ENCODE measurements at places on chromosomes 7 and 10.

DNA sequence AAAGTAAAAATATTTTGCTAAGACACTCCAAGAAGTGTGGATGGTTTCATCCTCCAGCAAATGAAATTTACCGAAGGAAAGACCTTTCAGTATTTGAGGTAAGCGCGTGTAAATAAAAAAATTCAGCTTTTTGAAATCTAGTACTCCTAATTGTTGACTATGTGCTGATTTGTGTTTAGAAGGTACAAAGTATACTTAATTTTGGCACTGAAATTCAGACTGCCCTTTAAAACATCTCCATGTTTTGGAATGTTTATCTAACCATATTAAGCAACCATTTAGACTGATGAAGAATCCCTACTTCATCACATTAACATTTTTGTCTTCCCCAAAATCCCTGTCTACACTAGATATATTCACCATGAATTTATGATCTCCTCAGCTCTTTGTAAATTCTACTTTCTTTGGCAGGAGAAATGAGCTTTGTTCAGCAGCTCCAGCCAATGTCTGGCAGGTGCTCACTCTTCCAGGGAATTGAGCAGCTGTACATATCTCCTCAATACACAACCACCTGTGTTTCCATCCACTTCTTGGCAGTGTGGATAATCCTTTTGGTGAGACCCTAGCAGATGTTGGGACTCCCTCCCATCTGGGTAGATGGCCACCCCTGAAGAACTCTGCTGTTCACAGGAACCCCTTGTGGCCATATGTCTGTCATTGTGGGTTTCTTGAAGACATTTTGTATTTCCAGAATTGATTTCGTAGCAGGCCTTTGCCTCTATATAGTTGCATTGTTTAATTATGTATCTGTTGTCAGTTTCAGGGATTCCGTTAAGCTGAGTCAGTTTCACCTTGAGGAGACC lies 129.4 kb upstream of the SAMD8 start:
- no peak for DNase-seq

GRCh38 chr7:80521809-80522208 lies 9.9 kb upstream of the GNAT3 start:
- DNase-seq: no peak

DNA sequence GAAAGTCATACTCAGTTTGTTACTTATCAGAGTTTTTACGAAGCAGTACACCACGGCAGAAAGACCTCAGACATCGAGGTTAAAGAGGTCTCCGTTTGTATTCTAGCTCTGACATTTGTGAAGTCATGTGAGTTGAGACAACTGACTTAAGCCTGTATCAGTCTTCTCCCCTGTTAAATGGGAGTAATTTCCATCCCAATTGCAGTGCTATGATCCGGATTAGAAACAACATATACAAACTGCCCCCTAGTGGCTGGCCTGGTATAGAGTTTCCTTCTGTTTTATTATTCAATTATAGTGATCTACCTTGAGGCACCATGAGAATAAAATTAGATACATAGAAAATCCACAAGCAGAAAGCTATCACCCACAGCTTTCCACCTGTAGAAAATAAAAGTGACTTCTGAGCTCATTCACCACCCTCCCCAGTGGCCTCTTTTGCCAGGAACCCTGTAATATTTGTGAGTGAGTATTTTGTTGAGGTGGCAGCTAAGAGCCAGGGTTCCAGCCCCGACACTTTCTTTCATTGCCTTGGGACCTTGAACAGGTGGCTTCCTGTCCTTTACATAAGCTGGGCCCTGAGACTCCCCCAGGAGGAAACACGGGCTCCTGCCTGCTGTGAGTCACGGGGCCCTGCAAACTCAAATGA lies 607.2 kb upstream of the MGMT start:
- DNase-seq: no peak

GRCh38 chr10:75838486-75838885 lies 407.1 kb downstream of the LRMDA start:
- no peak for DNase-seq

GRCh38 chr7:27073076-27073475 lies 22.7 kb downstream of the HOXA1 start:
- DNase-seq: no peak

DNA sequence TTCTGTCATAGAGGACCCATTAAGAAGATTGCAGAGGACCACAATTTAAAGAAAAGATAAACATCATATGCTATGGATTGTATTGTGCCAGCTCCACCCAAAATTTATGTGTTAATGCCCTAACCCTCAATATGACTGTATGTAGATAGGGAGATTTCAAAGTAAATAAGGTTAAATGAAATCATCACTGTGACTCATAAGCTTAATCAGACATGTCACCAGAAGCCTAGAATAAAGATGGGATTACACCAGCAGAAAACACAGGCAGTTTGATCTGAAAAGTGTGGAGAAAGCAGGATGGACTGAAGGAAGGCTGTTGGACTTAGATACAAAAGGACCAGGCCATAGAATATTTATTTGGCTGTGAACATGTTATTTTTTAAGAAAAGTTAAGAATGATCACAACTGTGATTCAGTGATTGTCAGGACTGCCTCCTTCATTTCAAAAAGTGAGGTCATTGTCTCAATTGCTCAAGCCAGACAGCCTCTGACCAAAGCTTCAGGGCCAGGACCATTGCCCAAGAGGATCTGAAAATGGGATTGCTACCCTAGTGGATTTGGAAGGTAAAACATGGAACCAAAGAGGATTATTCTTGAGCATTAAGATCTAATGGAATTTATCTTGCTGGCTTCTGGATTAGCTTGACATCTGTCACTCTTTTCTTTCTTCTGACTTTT lies 270.8 kb upstream of the POM121L12 start:
- DNase-seq: no peak

DNA sequence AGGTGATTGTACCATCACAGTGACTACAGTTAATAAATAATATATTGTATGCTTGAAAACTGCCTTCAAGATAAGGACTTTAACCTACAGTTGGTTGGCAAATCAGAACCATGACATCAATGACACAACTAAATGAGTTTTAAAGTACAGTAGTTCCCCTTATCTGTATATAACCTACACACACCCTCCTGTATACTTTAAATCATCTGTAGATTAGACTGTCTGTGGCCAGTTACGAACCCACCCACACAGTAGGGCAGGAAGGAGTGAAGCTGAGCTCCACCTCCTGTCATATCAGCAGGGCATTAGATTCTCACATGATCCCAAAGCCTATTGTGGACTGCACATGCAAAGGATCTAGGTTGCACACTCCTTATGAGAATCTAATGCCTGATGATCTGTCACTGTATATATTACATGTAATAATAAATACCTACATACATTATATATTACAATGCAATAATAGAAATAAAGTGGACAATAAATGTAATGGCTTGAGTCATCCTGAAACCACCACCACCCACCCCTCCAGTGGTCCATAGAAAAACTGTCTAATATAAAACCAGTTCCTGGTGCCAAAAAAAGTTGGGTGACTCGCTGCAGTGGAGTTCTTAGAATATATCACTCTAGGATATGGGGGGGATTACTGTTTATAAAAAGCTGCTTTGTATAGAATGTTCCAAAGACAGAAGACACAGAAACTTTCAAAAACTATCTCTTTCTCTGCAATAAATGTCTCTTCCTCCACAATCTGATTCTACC lies 5.6 kb downstream of the TPK1 start:
- no peak for DNase-seq

DNA sequence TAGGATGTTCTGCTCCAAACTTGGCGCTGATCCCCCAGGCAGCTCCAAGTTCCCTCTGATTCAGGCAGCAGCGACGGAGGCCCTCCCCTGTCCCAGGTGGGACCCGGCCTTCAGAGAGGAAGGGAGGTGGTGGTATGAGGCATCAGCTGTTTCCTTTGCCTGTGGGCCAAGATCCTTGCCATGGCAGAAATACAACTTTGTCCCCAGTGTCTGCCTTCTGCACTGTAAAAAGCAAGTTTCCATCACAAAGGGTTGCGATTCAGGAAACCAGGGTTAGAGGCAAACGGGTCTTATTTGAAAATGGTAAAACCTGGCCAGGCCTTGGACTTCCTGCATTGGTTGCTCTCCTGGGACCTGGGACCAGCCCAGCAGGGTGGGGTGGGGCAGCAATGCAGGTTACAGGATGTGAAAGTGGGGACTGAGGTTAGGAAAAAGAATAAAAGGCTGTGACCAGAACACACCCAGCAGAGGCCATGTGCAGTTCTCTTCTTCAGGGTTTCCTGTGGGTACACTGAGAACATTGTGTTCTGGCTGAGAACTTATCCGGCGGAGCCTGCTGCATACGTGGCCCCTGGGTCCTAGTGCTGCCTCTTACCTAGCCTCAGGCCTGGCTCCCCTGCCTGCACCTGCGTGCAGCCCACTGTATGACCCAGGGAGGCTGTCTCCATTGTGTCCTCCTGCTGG lies 25.1 kb upstream of the DDIT4 start:
- no peak for DNase-seq

DNA sequence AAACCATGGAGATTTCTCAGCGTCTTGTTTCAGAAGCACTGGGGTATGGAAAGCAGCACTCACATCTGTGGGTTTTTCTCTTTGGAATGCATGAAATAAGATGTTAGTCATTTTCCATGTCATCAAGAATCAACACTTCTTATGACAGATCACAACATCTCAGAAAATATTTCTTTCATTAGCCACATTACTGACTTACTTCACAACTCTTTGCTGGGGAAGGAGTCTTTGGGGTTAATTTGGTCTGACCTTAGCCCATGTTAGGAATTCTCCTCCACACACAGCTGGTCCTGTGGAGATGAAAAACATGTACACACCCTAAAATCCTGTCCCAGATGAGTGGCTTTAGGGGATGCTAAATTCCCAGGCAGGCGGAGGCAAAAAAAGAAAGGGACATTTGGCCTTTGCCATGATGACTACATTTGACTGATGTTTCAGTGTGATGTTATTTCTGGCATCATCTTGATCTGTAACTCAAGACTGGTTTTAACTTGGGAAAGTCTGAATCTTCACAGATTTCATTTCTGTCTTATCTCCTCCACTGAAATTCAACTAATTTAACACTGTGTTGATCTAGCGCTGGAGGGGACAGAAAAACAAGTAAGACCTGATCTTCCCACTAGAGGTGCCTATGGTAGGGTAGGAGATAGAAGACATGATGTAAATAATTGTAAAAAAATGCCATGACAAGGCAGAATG lies 363.2 kb downstream of the PRPF18 start:
- no peak for DNase-seq

DNA sequence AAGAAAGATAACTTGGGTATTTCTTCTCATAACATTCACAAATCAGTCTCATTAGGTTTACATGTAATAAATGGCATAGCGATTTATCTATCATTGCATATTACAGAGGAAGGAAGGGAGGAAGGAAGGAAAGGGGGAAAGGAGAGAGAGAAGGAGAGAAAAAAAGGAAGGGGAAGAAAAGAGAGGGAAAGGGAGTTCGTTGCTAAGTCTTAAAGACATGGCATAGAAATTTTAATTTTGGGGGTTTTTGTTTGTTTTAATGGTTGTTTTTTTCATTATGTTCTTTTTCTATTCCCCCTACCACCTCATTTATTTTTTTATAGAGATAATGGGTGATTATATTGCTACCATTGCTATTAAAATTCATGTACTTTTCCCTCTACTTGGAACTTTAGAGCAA lies 604.3 kb downstream of the IPMK start:
- no peak for DNase-seq

DNA sequence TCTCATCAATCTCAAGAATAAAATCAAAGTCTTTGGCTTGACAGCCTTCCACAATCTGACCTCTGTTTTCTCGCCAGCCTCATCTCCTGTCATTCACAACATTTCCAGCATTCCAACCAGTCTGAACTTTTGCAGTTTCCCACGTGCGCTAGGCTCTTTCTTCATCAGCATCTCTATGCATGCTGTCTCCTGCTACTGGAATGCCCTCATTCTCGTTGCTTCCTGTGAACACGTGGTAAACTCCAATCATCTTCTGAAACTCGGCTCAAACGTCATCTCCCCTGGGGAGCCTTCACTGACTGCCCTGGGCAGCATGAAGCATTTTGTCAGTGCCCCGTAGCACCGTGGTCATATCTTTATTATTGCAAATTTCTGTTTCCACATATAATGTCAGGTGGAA lies 12.2 kb upstream of the RSBN1L start:
- DNase-seq: peak; percentile 26

DNA sequence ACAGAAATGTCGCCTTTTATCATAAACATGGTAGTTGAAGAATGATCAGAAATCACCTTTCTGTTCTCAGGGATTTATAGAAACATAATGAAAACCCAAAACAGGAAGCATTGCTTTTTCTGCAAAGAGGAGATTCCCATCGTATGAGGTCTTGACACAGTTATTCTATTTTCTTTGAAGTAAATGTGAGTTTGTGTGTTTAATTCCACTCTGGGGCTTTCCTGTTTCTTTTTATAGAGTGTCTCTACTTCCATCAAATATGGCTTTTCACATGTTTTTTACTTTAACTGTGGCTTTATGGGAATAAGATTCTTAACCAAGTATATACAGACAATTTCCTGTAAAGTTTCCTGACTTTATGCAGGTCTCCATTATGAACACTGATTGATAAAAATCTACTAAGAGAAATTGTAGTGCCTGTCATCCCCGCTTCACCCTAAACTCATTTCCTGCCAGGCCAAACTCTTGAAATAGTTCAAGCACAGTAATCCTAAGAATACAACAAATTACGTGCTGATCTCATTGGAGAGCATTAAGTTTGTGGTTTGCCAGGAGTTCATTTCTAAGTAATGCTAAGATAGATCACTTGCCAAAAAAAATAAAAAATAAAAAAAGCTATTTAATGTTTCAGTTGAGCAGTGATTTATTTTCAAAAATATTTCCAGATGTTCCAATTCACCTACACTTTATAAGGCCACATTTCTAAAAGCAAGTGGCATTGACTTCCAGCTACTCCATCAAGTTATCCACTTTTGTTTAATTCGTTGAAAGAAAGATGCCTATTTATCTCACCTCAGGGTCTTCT lies 52.2 kb upstream of the SEC61G start:
- peak; percentile 59 for DNase-seq

- no peak for DNase-seq
These were observed 485.0 kb upstream of the MGMT start for GRCh38 chr10:128981881-128982615.

DNA sequence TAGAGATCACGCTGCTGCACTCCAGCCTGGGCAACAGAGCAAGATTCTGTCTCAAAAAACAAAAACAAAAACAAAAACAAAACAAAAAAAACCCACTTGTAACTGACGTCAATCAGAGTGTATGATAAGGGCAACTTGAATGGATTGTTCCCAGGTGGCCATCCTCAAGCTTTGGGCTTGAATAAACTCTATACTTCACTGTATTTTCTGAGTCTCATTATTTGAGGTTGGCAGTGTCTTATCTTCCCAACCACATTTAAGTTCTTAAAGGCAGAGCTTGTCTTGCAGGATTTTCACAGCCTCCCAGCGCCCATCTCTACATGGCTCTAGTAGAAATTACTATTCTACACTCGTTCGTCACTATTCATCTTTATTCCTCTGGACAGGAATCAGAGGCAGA lies 5.1 kb upstream of the OAT start:
- no peak for DNase-seq

- no peak for DNase-seq
These were observed 87.0 kb downstream of the ARMH3 start for GRCh38 chr10:101968940-101969321.
